ENCODE measurements at places on chromosomes 1 and 21. TPM values are rescaled to one million over a fixed set of nuclear protein-coding genes. Genes with fewer than 3 reads are reported as not detected.

DNA sequence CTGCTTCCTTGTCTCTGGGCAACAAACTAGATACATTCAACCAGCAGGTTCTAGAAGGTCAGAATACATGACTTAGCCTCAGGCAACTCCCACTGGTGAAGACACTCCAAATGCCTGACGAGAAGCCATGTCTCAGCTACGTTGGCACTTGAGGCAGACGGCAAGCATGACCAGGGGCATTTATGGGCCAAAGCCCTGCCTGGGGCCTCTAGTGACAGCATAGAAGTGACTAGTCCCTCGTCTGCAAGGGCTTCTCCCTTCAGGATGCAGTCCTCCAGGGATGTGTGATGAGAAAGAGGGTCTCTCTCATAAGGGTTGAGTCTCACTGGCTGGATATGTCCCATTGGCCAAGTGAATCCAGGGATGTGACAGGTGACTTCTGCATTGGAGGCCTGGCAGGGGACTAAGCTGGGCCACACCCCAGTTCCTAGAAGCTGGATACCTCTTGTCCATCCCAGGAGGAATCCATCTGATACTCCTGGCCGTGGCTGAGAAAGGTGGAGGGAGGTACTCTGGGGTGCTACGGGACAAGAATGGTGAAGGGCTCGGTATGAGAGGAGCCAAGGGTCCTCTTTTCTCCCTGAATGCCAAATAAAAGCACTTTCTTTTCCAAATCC, 148.6 kb upstream of the HMGB4 start:
- no peaks in the 10 kb centered on the region for H3K27me3 ChIP-seq
- H3K4me1 ChIP-seq = no peaks in the 10 kb centered on the region
- H3K4me3 ChIP-seq = no peak overlapping the region
- no peak overlapping the region for H3K27ac ChIP-seq
- no peak for DNase-seq
- no peaks in the 10 kb centered on the region for H3K36me3 ChIP-seq

DNA sequence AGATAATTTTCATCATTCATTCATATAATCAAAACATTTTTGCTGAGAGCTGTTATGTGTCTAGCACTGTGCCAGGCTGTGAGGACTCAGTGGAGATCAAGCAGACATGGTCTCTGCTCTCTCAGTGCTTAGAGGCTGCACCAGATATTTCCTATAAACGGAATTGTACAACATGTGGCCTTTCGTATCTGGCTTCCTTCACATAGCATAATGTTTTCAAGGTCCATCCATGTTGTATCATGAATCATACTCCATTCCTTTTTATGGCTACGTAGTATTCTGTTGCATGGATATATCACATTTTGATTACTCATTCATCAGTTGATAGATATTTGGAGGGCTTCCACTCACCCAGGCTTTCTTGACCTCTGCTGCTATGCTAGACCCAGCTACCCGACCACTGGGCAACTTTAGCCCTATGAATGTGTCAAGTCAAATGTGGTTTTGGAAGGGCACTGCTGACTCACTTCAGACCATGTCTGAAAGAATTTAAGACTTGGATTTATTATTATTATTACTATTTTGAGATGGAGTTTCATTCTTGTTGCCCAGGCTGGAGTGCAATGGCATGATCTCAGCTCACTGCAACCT, 18.5 kb downstream of the NCF2 start:
- no peaks in the 10 kb centered on the region for H3K27me3 ChIP-seq
- no peak for DNase-seq

- peaks cover 4% of the 10 kb centered on the region for H3K4me1 ChIP-seq
- H3K36me3 ChIP-seq = no peaks in the 10 kb centered on the region
- no peak overlapping the region for H3K27ac ChIP-seq
- H3K27me3 ChIP-seq = peaks cover 5% of the 10 kb centered on the region
- no peak for DNase-seq
Observed at GRCh38 chr1:42422737-42423136, 33.1 kb downstream of the ZMYND12 start.

DNA sequence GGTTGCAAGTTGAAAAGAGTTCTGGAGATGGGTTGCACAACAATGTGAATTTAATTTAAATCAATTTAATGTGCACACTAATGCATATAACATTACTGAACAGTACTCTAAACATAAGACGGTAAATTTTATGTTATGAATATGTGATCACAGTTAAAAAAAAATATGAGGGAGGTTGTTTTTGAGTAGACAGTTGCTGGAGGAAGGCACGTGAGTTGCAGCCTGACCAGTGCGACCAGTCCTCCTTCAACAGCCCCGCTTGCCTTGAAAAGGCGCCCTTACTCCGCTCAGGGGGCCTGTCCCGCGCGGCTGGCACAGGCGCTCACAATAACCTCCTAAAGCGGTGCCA, 322 bp upstream of the OLIG1 start:
- DNase-seq = no peak
- H3K36me3 ChIP-seq = no peaks in the 10 kb centered on the region
- no peak overlapping the region for H3K27ac ChIP-seq

- peak overlapping the region; percentile 76 for H3K27ac ChIP-seq
- H3K36me3 ChIP-seq = no peaks in the 10 kb centered on the region
- no peak overlapping the region for H3K4me3 ChIP-seq
- no peak for DNase-seq
- no peaks in the 10 kb centered on the region for H3K27me3 ChIP-seq
Observed at GRCh38 chr1:1858382-1859086, 32.4 kb downstream of the GNB1 start.

- no peak overlapping the region for H3K27ac ChIP-seq
- no peaks in the 10 kb centered on the region for H3K27me3 ChIP-seq
- no peak overlapping the region for H3K4me3 ChIP-seq
- no peaks in the 10 kb centered on the region for H3K4me1 ChIP-seq
- DNase-seq = no peak
- H3K36me3 ChIP-seq = no peaks in the 10 kb centered on the region
Observed at GRCh38 chr1:29687166-29687565, 450.8 kb downstream of the PTPRU start.

GRCh38 chr1:78619446-78619802, 824 bp upstream of the IFI44L start:
- H3K27me3 ChIP-seq = no peaks in the 10 kb centered on the region
- no peaks in the 10 kb centered on the region for H3K36me3 ChIP-seq
- H3K4me3 ChIP-seq = peak overlapping the region; percentile 24
- peak overlapping the region; percentile 36 for H3K27ac ChIP-seq
- no peak for DNase-seq
- H3K4me1 ChIP-seq = no peaks in the 10 kb centered on the region

DNA sequence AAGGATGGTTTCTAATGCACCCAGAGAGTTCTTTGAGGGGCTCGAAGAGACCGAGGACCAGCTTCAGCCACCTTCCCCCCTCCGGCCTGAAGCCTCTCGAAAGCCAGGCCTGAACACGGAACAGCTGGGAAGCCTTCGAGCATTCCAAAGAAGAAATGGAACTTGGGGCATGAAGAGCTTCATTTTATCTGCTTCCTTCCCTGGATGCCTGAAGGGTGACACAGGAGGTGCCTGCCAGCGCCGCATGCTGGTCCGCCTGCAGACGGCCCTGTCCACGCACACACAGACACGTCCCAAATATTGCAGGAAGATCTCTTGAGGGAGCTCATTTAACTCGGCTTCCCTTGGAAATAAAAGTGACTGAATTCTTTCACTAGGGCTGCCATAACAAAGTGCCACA, 73.7 kb downstream of the TOMM20 start:
- H3K4me1 ChIP-seq = no peaks in the 10 kb centered on the region
- H3K27ac ChIP-seq = no peak overlapping the region
- no peak for DNase-seq
- no peak overlapping the region for H3K4me3 ChIP-seq

GRCh38 chr1:24934310-24935195, 4.5 kb upstream of the RUNX3 start:
- peaks cover 19% of the 10 kb centered on the region for H3K4me1 ChIP-seq
- H3K27me3 ChIP-seq = peaks cover 76% of the 10 kb centered on the region
- H3K4me3 ChIP-seq = no peak overlapping the region
- no peak for DNase-seq
- H3K27ac ChIP-seq = no peak overlapping the region

DNA sequence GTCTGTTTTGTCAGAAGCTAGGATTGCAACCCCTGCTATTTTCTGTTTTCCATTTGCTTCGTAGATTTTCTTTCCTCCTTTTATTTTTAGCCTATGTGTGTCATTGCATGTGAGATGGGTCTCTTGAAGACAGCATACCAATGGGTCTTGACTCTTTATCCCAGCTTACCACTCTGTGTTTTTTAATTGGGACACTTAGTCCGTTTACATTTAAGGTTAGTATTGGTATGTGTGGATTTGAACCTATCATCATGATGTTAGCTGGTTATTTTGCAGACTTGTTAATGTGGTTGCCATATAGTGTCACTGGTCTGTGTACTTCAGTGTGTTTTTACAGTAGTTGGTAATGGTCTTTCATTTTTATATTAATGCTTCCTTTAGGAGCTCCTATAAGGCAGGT, 141.5 kb downstream of the DNAH14 start:
- no peak overlapping the region for H3K4me3 ChIP-seq
- no peak overlapping the region for H3K27ac ChIP-seq
- no peaks in the 10 kb centered on the region for H3K27me3 ChIP-seq
- DNase-seq = no peak
- H3K36me3 ChIP-seq = no peaks in the 10 kb centered on the region

GRCh38 chr1:3152143-3152542, 83.1 kb downstream of the PRDM16 start:
- H3K36me3 ChIP-seq = no peaks in the 10 kb centered on the region
- no peak overlapping the region for H3K27ac ChIP-seq
- no peak for DNase-seq
- no peaks in the 10 kb centered on the region for H3K4me1 ChIP-seq
- no peak overlapping the region for H3K4me3 ChIP-seq
- no peaks in the 10 kb centered on the region for H3K27me3 ChIP-seq

DNA sequence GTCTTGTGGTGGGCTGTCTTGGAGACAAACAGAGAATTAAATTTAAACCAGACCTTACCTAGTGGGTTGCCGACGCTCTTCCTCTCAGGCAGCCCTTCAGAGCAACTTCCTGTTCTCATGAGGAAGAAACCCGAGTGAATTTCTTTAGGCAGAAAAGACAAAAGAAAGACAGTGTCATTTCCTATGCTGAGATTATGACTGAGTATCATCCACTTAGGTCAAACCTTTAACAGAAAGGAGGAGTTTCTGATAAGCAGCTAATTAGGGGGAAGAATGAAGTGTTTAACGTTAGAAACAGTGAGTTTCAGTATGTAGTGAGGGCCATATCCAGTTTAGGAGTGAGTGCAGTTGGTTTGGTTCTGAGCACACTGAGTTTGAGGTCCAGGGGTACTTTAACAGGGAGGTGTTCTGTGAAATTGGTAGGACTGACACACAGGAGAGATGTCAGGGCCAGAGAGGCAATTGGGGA, 38.7 kb downstream of the FASLG start:
- H3K27me3 ChIP-seq = no peaks in the 10 kb centered on the region
- no peak for DNase-seq
- H3K36me3 ChIP-seq = no peaks in the 10 kb centered on the region
- no peak overlapping the region for H3K4me3 ChIP-seq
- H3K4me1 ChIP-seq = no peaks in the 10 kb centered on the region
- peak overlapping the region; percentile 65 for H3K27ac ChIP-seq

DNA sequence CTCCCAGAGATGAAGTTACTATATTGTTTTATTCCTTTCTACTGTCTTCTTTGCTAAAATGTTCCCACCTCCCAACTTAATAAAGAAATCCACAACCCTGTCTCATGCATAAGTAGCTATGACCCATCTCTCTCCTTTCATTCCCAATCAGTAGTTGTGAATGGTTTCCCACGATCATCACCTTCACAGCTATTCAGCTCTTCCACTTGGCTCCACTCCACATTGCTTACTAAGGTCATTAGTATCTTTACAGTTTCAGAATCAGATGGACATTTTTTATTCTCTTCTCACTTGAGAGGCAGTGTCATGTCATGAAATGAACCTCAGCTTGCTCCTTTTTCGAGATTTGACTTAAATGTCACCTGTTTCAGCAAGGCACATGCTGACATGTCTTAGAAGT, 47.1 kb upstream of the COG2 start:
- no peak overlapping the region for H3K4me3 ChIP-seq
- H3K27me3 ChIP-seq = no peaks in the 10 kb centered on the region
- H3K4me1 ChIP-seq = no peaks in the 10 kb centered on the region
- DNase-seq = no peak
- no peak overlapping the region for H3K27ac ChIP-seq

GRCh38 chr1:7256526-7256925, 471.3 kb downstream of the CAMTA1 start:
- no peak for DNase-seq
- no peak overlapping the region for H3K4me3 ChIP-seq
- H3K4me1 ChIP-seq = no peaks in the 10 kb centered on the region
- no peaks in the 10 kb centered on the region for H3K36me3 ChIP-seq

DNA sequence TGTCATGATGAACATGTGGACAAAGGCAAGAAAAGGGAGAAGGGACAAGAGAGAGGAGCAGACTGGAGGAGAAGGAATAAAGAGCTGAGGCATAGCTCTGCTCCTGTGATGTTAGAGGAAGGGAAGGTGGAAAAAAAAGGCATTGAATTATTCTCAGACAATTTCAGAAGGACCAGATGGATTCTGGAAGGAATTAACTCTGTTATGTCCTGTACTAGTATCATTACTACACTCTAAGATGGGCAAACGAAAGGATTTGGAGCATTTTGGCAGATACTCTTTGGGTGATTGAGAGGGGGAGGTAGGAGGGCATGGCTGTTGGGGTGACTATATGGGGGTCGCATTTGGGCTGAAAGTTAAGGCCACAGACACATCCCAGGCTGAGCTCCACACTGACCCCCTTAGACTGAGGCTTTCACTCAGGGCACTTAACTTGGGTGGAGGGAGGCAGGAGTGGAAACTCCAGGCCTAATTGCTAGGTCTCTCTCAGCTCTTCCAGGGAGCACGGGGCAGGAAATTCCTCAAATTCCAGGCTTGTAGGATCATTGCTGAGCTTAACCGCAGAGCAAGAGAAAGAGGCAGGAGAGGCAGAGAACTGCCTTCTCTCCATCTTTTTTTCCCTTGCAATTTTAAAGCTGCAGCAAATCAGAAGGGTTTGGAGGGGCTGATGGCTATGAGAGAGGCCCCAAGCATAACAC, 25.9 kb downstream of the KIRREL1 start:
- H3K36me3 ChIP-seq = no peaks in the 10 kb centered on the region
- peak overlapping the region; percentile 79 for H3K27ac ChIP-seq
- H3K27me3 ChIP-seq = no peaks in the 10 kb centered on the region
- no peak for DNase-seq
- no peak overlapping the region for H3K4me3 ChIP-seq
- H3K4me1 ChIP-seq = peaks cover 27% of the 10 kb centered on the region

DNA sequence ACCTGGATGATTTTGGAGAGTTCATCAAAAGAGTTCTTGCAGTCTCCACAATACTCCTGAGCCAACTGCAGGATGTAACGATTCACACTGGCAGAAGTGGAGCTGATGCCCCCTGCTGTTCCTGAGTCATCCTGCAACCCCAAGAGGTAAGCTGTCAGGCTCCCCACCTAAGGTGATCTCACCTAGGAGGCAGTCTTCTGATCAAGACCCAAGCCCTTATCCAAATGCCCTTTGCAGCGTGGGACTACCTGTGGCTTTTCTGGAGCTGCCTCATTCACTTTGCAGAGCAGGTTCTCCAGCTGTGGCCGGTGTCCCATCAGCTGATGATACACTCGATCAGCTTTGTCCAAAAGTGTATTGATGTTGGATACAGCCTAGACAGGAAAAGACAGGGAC, 96.4 kb downstream of the UBR4 start:
- peaks cover 78% of the 10 kb centered on the region for H3K36me3 ChIP-seq
- H3K27ac ChIP-seq = no peak overlapping the region
- H3K4me3 ChIP-seq = no peak overlapping the region
- no peak for DNase-seq
- no peaks in the 10 kb centered on the region for H3K4me1 ChIP-seq

The ROR1 gene
- total RNA-seq = 6.6 TPM

The CLCN6 gene
- total RNA-seq = 13.5 TPM

The AIRE gene
- not detected for total RNA-seq

The C1QB gene
- 240 TPM for total RNA-seq

The KCNE2 gene
- not detected for total RNA-seq

The GADD45A gene
- 62.6 TPM for total RNA-seq

The HORMAD1 gene
- 4.1 TPM for total RNA-seq

The HSPA6 gene
- 1.3 TPM for total RNA-seq

All from esophagus squamous epithelium (tissue), 5 donors.